Activated B cell treated with CpG ODN at 0.5 μM for 24 hours (primary cell): ENCODE measurements at places on chromosomes 7 and 10.

DNA sequence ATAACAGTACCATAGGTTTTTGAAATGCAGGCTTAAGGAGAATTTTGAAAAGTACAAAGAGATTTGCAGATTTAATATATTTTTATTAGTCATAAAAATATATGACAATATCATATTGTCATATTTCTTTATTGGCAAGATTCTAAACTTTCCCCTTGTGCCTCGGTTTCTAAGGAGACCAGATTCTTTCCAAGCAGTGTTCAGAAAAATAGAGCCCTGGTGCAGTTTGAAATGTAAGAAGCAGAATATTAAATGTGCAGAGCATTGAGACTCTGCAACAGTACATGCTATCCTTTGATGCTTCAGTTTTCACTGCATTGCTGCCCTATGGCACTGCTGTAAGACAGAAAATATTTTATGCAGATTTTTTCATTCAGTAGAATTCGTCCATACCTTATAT is 243.2 kb downstream of the CCDC3 start:
- H3K27ac ChIP-seq = no peak overlapping the region
- peaks cover 56% of the 10 kb centered on the region for H3K36me3 ChIP-seq
- DNase-seq = no peak
- no peak overlapping the region for H3K4me3 ChIP-seq
- H3K4me1 ChIP-seq = no peaks in the 10 kb centered on the region
- H3K27me3 ChIP-seq = no peaks in the 10 kb centered on the region

GRCh38 chr10:12235796-12236195 is 39.8 kb downstream of the CDC123 start:
- no peak for DNase-seq
- no peak overlapping the region for H3K27ac ChIP-seq
- no peaks in the 10 kb centered on the region for H3K27me3 ChIP-seq
- H3K36me3 ChIP-seq = peaks cover 78% of the 10 kb centered on the region
- H3K4me3 ChIP-seq = no peak overlapping the region

DNA sequence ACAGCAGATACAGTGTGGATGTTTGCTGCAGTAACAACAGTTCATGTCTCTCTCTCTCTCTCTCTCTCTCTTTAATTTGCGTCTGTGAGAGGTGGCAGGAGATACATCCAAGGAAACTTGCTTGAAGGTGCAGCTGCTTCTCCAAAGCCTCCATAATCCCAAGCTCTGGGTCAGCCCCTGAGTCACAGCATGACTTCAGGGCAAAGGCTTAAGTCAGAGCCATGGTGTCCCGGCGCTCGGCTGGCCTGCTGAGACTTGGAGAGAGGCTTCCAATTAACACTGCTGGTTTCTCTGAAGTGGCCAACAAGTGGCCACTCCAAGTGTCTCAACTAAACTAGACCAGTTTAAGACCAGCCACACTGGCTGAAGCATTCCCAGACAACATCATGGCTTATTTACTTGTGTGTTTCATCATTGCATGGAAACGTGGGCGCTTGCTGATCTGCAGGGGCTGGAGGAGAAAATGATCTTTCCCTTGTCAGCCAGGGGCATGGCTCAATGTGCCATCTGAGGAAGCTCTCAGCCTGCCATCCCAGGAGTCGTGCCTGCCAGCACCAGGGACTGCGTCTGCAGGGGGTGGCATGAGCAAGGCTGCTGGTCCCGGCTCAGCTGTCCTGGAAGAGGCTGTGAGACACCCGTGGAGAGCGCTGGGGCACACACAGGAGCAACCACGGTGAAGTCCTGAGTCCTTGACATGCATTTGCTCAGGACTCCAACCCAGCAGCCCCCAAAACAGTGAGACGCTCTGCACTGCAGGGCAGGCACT is 254.2 kb downstream of the COBL start:
- H3K4me3 ChIP-seq = no peak overlapping the region
- H3K4me1 ChIP-seq = no peaks in the 10 kb centered on the region
- no peaks in the 10 kb centered on the region for H3K27me3 ChIP-seq

DNA sequence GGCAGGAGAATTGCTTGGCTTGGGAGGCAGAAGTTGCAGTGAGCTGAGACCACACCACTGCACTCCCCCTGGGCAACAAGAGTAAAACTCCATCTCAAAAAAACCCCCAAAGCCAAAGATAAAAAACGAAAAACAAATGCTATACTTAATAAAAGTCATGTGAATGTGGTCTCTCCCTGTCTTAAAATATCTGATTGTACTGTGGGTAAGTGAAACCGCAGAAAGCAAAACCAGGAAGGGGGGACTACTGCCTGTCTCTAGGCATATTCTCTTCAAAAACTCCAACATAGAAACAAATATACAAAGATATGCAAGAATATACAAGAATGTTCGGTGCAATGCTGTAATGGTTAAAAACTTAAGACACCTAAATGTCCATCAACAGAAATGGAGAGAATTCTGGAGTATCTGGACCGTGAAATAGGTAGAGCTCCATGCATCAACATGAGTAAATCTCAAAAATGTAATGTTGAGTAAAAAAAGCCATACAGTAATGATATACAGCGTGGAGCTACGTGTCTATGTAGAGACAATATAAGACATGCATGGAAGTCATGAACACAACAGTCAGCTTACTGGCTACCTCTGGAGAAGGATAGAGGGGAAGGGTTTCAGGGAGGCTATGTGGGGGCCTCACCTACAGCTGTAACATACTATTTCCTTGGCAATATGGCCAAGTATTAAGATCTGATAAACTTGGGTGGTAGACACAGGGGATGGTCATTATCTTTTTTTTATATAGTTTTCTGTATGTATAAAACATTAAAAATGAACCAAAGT is 2.1 kb downstream of the ZNF394 start:
- H3K27me3 ChIP-seq = no peaks in the 10 kb centered on the region
- peak overlapping the region; percentile 99 for H3K4me3 ChIP-seq
- H3K4me1 ChIP-seq = peaks cover 39% of the 10 kb centered on the region
- DNase-seq = no peak

GRCh38 chr10:63719226-63719856 is 198.1 kb downstream of the REEP3 start:
- H3K4me3 ChIP-seq = no peak overlapping the region
- H3K4me1 ChIP-seq = peaks cover 12% of the 10 kb centered on the region
- no peak overlapping the region for H3K27ac ChIP-seq

DNA sequence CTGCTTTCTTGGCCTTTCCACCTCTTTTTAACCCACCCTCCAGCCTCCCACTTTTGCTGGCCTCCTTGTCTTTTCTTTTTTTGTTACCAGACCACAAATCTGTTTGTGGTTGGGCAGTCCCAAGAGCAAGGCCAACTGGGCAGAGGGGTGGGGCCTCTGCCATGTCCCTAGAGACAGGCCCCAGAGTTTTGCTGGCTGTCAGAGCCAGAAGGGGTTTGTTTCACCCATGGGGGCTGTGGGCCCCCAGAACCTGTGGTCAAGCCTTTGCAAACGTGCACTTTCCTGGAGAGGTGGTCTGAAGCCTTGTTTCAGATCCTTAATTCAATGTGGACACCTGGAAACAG is 10.3 kb downstream of the ZMIZ1 start:
- H3K4me1 ChIP-seq = peaks cover 18% of the 10 kb centered on the region
- H3K27ac ChIP-seq = no peak overlapping the region
- H3K4me3 ChIP-seq = no peak overlapping the region
- H3K36me3 ChIP-seq = no peaks in the 10 kb centered on the region
- no peak for DNase-seq

GRCh38 chr10:98134431-98135221 is at the start of gene R3HCC1L:
R3HCC1L (plus strand) TSS chr10:98134657; CDS start chr10:98208115, 73,458 bp downstream.
- peak within 1 kb of the TSS; percentile 94 for H3K4me3 ChIP-seq
- H3K36me3 ChIP-seq = peaks cover 10% of the 10 kb centered on the region
- H3K4me1 ChIP-seq = peaks cover 63% of the 10 kb centered on the region
- H3K27ac ChIP-seq = peak within 1 kb of the TSS; percentile 97

GRCh38 chr7:22469371-22470143 is 30.4 kb downstream of the STEAP1B start:
- DNase-seq = no peak
- H3K4me1 ChIP-seq = no peaks in the 10 kb centered on the region
- no peak overlapping the region for H3K27ac ChIP-seq
- no peak overlapping the region for H3K4me3 ChIP-seq

- H3K27ac ChIP-seq = peak overlapping the region; percentile 25
- no peaks in the 10 kb centered on the region for H3K4me1 ChIP-seq
- no peak for DNase-seq
- H3K36me3 ChIP-seq = peaks cover 93% of the 10 kb centered on the region
- no peak overlapping the region for H3K4me3 ChIP-seq
Observed at GRCh38 chr10:48910548-48910947, 29.1 kb downstream of the LRRC18 start.

- no peak overlapping the region for H3K27ac ChIP-seq
- H3K36me3 ChIP-seq = no peaks in the 10 kb centered on the region
- no peaks in the 10 kb centered on the region for H3K4me1 ChIP-seq
- no peak overlapping the region for H3K4me3 ChIP-seq
Observed at GRCh38 chr10:118957443-118957825, 72.1 kb upstream of the NANOS1 start.

- DNase-seq = no peak
- H3K4me1 ChIP-seq = peaks cover 31% of the 10 kb centered on the region
- H3K27ac ChIP-seq = no peak overlapping the region
- no peak overlapping the region for H3K4me3 ChIP-seq
Observed at GRCh38 chr10:104349623-104350126, 4.0 kb upstream of the CFAP58 start.

- peaks cover 47% of the 10 kb centered on the region for H3K36me3 ChIP-seq
- no peaks in the 10 kb centered on the region for H3K4me1 ChIP-seq
- DNase-seq = no peak
- no peak overlapping the region for H3K4me3 ChIP-seq
- no peaks in the 10 kb centered on the region for H3K27me3 ChIP-seq
Observed at GRCh38 chr7:74355091-74355490, 65.9 kb downstream of the CLIP2 start.

DNA sequence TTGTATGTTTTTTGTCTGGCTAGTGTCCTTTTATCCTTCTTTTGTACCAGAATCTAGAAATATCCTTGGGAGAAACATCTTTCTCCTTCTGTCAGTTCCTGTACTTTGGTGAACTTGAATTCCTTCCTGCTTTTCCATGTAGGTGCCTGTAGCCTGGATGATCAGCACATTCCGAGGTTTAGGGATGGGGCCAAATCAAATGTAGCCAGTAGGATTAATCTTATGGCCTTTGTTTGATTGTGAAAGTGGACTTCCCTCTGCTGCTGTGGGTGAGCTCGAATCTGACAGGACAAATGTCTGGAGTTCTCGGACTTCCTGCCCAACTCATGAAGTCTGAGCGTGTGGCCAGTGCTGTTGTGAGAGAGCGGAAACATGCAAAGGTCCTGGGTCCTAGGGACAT is 33.2 kb upstream of the NAMPT start:
- H3K27ac ChIP-seq = no peak overlapping the region
- DNase-seq = no peak
- H3K36me3 ChIP-seq = no peaks in the 10 kb centered on the region
- no peak overlapping the region for H3K4me3 ChIP-seq
- peaks cover 15% of the 10 kb centered on the region for H3K4me1 ChIP-seq
- H3K27me3 ChIP-seq = peaks cover 11% of the 10 kb centered on the region

DNA sequence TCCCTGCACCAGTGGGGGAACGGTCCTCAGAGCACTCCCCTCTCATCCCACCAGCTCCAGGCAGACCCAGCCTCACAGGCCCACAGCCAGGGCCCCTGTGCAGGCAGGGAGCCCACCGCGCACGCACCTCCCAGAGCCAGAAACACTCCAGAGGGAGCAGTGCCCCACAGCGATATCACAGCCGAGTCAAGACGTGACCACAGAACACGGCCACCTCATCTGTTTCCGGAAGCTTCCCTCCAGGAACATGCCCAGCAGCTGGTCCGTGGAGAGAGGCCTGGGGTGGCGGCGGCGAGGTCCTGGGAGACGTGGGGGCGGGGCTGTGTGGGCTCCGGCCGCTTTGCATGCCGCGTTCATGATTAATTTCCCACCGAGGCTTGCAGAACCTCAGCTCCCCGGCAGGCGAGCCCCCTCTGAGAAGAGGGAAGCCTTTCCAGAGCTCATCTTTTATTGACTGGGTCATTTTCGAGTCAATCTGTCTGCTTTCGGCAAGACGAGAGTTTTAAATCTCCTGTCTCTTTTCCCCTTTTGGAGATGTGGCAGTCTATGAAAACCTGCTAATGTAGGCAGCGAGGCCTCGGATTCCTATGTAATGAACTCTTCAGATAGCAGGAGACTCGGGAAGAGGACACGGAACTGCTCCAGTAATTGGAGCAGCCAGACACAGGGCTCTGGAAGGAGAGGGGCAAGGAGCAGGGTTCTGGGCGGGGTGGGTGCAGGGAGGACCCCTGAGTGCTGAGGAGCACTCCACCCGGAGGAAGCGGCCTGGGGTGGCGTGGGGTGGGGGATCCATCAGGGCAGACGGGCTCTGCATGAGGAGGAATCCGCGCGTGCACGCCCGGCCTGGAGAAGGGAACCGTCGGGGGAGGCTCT is 242.8 kb downstream of the ELFN1 start:
- DNase-seq = no peak
- peaks cover 30% of the 10 kb centered on the region for H3K36me3 ChIP-seq
- no peaks in the 10 kb centered on the region for H3K27me3 ChIP-seq
- H3K4me3 ChIP-seq = no peak overlapping the region
- no peak overlapping the region for H3K27ac ChIP-seq
- H3K4me1 ChIP-seq = peaks cover 11% of the 10 kb centered on the region

GRCh38 chr7:137633133-137633532 is 213.6 kb downstream of the DGKI start:
- H3K27me3 ChIP-seq = peaks cover 3% of the 10 kb centered on the region
- no peak for DNase-seq
- H3K4me3 ChIP-seq = no peak overlapping the region

- DNase-seq = no peak
- no peak overlapping the region for H3K27ac ChIP-seq
- peaks cover 24% of the 10 kb centered on the region for H3K27me3 ChIP-seq
- H3K4me1 ChIP-seq = no peaks in the 10 kb centered on the region
- H3K36me3 ChIP-seq = no peaks in the 10 kb centered on the region
Observed at GRCh38 chr7:155581107-155581830, 34.9 kb upstream of the CNPY1 start.

- no peaks in the 10 kb centered on the region for H3K36me3 ChIP-seq
- no peak overlapping the region for H3K4me3 ChIP-seq
- H3K27me3 ChIP-seq = no peaks in the 10 kb centered on the region
- H3K4me1 ChIP-seq = no peaks in the 10 kb centered on the region
Observed at GRCh38 chr10:10730471-10731043, 287.1 kb upstream of the CELF2 start.

GRCh38 chr7:73936967-73937366 is 76.0 kb downstream of the TMEM270 start:
- no peak overlapping the region for H3K27ac ChIP-seq
- no peak for DNase-seq

- no peak for DNase-seq
- no peak overlapping the region for H3K4me3 ChIP-seq
- peaks cover 18% of the 10 kb centered on the region for H3K36me3 ChIP-seq
- no peak overlapping the region for H3K27ac ChIP-seq
Observed at GRCh38 chr7:1030444-1031070, 13.8 kb upstream of the GPR146 start.
